Right renal cortex interstitium (tissue), 3 donors: ENCODE measurements at places on chromosomes 2 and 18. TPM values are rescaled to one million over a fixed set of nuclear protein-coding genes. Genes with fewer than 3 reads are reported as not detected.

DNA sequence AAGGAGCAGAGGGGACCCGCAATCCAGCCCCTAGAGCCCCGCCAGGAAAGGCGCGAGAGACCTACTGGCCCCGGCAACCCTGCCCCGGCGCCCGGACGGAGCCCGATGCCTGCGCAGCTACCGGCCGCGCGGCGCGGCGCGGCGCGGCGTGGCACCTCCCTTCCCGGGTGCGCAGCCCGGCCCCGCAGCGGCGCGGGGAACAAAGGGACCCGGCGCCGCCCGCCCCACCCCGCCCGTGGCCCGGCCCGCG, 307 bp downstream of the CDH2 start:
- DNase-seq, result no peak

Gene ST6GAL2
- polyA plus RNA-seq, result 19.2 TPM

GRCh38 chr2:133077269-133077822, 407.3 kb upstream of the LYPD1 start:
- DNase-seq, result peak; percentile 12

Gene HOXD3
- polyA plus RNA-seq, result 20.5 TPM

DNA sequence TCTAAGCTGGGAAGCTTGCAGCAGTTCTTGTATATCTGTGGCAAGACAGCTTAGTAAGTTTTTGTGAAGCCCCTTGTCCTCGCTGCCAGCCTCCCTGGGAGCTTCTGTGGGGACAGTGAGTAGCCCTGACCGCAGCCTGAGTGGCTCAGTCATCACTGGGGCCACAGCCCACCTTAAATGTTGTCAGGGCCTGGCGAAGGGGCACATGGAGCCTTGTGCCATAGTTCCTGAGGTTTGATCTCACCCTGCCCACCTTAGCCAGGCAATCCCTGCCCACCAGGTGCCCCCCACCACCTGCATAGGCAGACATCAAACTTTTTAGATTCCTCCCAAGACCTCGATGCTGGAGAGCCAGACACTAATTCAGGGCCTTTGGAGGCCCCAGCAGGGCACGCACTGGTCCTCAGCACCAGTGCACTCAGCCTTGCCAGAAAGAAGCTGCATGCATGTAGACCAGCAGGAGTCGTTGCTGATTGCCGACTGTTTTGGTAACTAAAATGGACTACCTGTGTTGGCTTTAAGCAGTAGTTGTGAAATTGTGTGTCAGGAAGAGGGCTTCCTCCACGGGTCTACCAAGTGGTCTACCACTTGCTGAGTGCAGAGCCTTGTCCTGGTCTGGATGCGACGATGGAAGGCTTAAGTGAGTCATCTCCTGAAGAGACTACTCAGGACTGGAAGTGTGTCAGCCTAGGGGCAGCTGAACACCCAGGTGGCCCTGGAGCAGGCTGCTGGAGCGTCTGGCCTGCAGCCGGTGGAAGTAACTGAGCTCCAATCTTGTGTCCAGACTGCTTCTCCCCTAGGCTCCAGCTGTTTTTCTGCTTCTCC, 233.1 kb downstream of the SEPTIN10 start:
- no peak for DNase-seq

DNA sequence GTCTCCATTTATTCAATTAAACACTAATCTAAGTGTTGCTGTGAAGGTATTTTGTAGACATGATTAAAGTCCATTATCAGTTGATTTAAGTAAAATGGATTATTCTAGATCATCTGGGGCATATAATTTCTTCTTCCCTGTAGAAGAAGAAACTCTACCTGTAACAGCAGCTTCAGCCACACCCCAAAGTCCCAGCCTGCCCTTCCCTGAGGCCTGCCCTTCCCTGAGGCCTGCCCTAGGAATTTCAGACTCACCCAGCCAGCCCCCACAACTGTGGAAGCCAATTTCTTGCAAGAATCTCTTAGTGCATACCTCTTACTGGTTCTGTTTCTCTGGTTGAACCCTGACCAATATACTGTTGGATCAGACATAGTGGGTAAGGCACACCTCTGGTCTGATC, 13.4 kb upstream of the LAPTM4A start:
- no peak for DNase-seq

DNA sequence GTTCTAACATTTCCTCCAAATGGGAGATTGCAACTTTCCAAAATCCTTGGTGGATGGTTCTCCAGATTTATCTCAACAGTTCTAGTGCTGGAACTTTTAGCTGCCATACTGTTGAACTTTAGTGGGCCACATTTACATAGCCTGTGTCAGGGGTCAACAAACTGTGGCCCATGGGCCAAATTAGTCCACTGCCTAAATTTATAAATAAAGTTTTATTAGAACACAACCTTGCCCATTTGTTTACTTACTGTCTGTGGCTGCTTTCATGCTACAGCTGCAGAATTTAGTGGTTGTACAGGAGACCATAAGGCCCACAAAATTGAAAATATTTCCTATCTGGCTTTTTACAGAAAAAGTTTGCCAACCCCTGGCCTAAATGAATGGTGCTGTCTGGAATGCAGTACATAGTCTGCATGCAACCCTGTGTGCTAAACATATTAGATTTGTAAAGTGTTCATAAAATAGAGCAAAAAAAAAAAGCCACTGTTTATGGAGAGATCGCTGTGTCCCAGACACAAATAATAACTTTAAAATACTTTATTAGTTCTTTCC, 30.3 kb downstream of the MGAT5 start:
- no peak for DNase-seq

GRCh38 chr18:74645679-74646078, 48.0 kb downstream of the ZNF407 start:
- DNase-seq, result no peak

GRCh38 chr2:61419570-61419969, 51.3 kb downstream of the USP34 start:
- DNase-seq, result no peak

Gene CRYGD
- not detected for polyA plus RNA-seq

Gene CHST9
- 4.1 TPM for polyA plus RNA-seq

Gene MPPE1
- 47.2 TPM for polyA plus RNA-seq

Gene REG3G
- polyA plus RNA-seq, result not detected

Gene SLC19A3
- polyA plus RNA-seq, result 6.6 TPM

GRCh38 chr2:239370876-239371725, 29.7 kb downstream of the HDAC4 start:
- DNase-seq, result no peak

DNA sequence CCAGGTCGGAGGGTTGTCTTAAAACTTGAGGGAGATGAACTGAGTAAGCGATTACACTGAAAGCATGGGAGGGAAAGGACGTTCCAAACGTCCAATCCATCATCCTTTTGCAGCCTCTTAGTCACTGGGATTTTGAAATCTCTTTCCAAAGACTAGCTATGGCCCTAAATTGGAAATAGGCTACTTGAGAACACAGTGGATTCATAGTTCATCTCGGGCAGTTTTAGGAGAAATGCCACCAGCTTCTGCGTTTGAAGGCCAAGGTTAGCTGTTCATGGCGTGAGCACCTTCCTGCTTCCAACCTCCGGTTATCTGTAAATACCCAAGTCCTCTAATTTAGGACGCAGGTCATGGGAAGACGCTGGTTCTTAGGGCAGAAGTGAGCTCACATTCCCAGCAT, 821 bp upstream of the EML6 start:
- DNase-seq, result no peak

Gene UGT1A10
- polyA plus RNA-seq, result not detected

DNA sequence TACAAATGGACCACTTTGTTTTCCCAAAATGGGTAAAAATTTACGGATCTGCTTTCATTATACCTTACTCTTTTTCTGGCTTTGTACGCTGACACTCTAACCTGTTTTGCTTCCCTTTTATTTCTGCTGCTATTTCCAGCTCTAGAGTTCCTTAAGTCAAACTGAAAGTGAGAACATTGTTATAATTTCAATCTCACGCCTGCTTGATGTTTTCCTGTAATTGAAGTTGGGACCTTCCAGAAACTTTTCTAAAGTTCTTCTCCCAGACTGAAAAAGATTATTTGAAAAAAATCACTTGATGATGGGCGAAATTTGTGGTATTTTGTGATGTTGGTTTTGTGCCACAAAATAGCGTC, 1.8 kb downstream of the GLS start:
- no peak for DNase-seq

- no peak for DNase-seq
Measured at GRCh38 chr2:106638043-106638442, 150.9 kb downstream of the CD8B2 start.

Gene HOXD9
- polyA plus RNA-seq, result 63.2 TPM

- no peak for DNase-seq
Measured at GRCh38 chr18:63138436-63139340, 180.9 kb downstream of the BCL2 start.

Gene LYG1
- polyA plus RNA-seq, result 4.0 TPM

GRCh38 chr2:96528006-96528699, 8.4 kb upstream of the ARID5A start:
- DNase-seq, result no peak

DNA sequence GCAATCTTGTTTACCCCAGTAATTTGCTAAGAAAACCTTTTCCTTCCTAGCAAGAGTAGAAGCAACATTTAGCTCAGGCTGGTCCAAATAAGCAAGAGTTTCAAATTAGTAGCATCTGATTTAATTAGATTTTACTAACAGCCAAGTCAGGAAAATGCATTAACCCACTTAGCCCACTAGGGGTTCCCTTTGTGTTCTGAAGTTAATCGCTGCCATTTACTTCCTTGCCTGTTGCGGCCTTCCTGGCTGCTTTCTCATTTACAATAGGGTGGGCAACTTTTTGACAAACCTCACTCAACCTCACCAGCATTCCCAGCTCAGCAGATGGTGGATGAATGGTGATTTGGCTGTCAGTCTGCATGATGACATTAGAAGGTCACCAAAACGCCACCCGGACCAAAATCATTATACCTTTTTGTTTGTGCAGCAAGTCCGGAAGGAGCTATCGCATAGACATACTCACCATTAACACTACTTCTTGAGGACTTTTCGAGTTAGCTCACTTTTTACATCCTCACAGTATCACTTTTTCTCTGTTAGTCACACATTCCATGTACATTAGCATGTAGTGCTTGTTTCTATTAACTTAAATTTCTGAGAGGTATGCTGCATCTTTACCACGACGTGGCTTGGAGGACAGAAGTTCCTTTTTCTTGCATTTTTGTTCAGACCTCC, 101.5 kb upstream of the SETBP1 start:
- DNase-seq, result no peak
